SJCRH30 (cell line): ENCODE measurements at places on chromosomes 3 and 15.

GRCh38 chr3:184443831-184444230, 64.0 kb downstream of the CHRD start:
- peaks cover 1% of the 10 kb centered on the region; the same call in 1 of the 2 replicates for H3K4me1 ChIP-seq
- H3K36me3 ChIP-seq: no peaks in the 10 kb centered on the region
- no peak for DNase-seq
- H3K27me3 ChIP-seq: no peaks in the 10 kb centered on the region
- H3K27ac ChIP-seq: no peak overlapping the region

DNA sequence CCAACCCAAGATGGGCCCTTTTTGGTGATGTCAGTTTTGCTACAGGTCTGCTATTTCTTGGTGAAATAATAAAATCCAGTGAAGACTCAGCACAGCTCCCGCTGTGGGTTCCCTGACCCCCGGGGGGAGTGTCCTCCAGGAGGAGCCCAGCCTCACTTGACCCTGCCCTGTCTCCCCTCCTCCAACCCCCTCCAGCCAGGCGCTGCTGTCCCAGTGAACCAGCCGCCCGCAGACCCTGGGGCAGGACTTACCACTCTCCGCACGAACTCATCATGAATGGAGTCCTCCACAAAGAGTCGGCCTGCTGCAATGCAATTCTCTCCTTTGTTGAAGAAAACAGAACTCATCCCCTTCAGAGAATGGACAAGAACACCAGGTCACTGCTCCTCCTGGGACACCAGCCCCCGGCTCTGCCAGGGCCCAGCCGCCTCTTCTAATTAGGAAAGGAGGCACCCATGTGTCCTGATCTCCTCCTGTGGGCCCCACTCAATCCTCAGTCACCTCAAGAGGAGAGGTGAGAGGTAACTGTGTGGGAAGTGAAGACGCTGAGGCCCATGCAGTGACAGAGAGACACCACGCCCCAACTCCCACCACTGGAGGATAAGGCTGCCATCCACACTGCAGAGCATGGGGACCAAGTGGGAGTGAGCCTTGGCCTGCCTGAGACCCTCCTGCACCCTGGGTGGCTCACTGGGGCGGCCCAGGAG, 28.8 kb upstream of the SLC41A3 start:
- no peak overlapping the region for H3K4me3 ChIP-seq
- DNase-seq: no peak
- no peak overlapping the region for H3K27ac ChIP-seq
- H3K27me3 ChIP-seq: no peaks in the 10 kb centered on the region
- H3K36me3 ChIP-seq: no peaks in the 10 kb centered on the region
- peaks cover 9% of the 10 kb centered on the region for H3K4me1 ChIP-seq

GRCh38 chr15:68228971-68229385, 550 bp downstream of the CLN6 start:
- peaks cover 13% of the 10 kb centered on the region; the same call in 1 of the 2 replicates for H3K4me1 ChIP-seq
- H3K36me3 ChIP-seq: no peaks in the 10 kb centered on the region; the same call in 1 of the 2 replicates
- H3K27me3 ChIP-seq: no peaks in the 10 kb centered on the region
- peak overlapping the region; percentile 90 for H3K27ac ChIP-seq

- no peaks in the 10 kb centered on the region for H3K36me3 ChIP-seq
- peaks cover 13% of the 10 kb centered on the region for H3K4me1 ChIP-seq
- no peak overlapping the region for H3K27ac ChIP-seq
- no peaks in the 10 kb centered on the region for H3K27me3 ChIP-seq
These were observed 17.2 kb upstream of the B4GALT4 start for GRCh38 chr3:119257654-119258410.

- no peaks in the 10 kb centered on the region for H3K4me1 ChIP-seq
- no peaks in the 10 kb centered on the region for H3K36me3 ChIP-seq
- peaks cover 13% of the 10 kb centered on the region; the same call in 1 of the 2 replicates for H3K27me3 ChIP-seq
- H3K27ac ChIP-seq: no peak overlapping the region
- H3K4me3 ChIP-seq: no peak overlapping the region
These were observed 2.0 kb downstream of the DNAJB8 start for GRCh38 chr3:128464702-128465101.

GRCh38 chr3:59946401-59946800, 896.6 kb upstream of the CFAP20DC start:
- H3K4me1 ChIP-seq: no peaks in the 10 kb centered on the region
- no peak overlapping the region for H3K4me3 ChIP-seq
- no peaks in the 10 kb centered on the region for H3K27me3 ChIP-seq
- H3K36me3 ChIP-seq: no peaks in the 10 kb centered on the region
- DNase-seq: no peak

DNA sequence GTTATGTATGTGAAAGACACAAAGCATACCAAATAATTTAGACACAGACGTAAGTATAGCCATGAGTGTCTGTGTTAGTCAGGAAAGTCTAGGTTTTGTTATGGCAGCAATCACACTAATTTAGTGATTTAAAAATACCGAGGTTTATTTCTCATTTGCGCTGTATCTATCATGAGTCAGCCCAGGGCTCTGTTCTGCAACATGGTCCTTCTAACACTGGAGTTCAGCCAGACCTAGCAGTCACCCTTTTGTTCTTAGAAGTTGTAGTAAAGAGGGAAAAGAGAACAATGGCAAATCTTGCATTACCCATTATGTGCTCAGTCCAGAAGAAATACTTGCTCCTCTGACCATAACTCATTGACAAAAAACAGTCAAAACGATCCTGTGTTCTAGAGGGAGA, 311.5 kb downstream of the NLGN1 start:
- no peak overlapping the region for H3K4me3 ChIP-seq
- DNase-seq: no peak
- no peaks in the 10 kb centered on the region for H3K4me1 ChIP-seq
- no peaks in the 10 kb centered on the region for H3K36me3 ChIP-seq
- no peak overlapping the region for H3K27ac ChIP-seq

- peaks cover 15% of the 10 kb centered on the region for H3K4me1 ChIP-seq
- no peak overlapping the region for H3K27ac ChIP-seq
- no peak overlapping the region for H3K4me3 ChIP-seq
- no peak for DNase-seq
- no peaks in the 10 kb centered on the region for H3K36me3 ChIP-seq
These were observed 73.1 kb upstream of the SLC6A6 start for GRCh38 chr3:14329116-14329830.

- DNase-seq: no peak
- no peaks in the 10 kb centered on the region for H3K36me3 ChIP-seq
- peaks cover 7% of the 10 kb centered on the region; the same call in 1 of the 2 replicates for H3K27me3 ChIP-seq
- H3K4me1 ChIP-seq: no peaks in the 10 kb centered on the region
These were observed 15.0 kb upstream of the TM6SF1 start for GRCh38 chr15:83092309-83092976.

GRCh38 chr3:194100856-194101390, 35.0 kb upstream of the HES1 start:
- no peak for DNase-seq
- no peaks in the 10 kb centered on the region for H3K36me3 ChIP-seq
- H3K4me1 ChIP-seq: peaks cover 22% of the 10 kb centered on the region
- no peak overlapping the region for H3K27ac ChIP-seq
- no peak overlapping the region for H3K4me3 ChIP-seq

DNA sequence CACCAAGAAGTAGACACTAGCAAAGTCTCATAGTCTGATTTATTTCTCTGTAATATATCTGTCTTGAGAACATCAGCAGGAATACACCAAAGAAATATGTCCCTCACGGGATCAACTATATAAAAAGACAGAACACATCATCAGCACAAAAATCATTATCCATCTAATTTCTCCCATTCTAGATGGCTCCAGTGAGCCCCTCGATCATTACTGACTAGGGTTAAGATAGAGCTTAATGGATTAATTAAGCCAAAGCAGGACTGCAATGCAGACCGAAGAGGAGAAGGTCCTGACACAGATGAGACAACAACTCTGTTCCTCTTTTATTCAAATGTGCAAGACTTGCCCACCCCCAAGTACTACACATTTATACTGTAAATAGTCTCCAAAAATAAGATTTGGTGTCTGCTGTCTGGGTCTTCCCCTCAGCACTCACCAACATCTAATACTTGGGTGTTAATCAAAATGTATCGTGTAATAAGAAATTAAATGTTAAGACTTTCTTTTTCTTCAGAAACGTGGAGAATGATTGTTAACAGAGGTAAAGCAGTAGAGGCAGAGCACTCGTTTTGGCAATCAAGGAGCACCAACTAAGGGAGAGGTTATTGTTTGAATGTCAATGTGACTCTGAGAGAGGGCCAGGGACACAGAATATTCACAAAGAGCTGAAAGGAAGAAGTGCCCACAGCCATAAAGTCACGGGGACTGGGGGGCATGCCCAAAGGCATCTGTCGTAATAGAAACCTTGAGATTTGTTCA, 133.6 kb downstream of the TIGIT start:
- no peaks in the 10 kb centered on the region for H3K36me3 ChIP-seq
- H3K27me3 ChIP-seq: no peaks in the 10 kb centered on the region
- DNase-seq: no peak
- no peak overlapping the region for H3K27ac ChIP-seq

DNA sequence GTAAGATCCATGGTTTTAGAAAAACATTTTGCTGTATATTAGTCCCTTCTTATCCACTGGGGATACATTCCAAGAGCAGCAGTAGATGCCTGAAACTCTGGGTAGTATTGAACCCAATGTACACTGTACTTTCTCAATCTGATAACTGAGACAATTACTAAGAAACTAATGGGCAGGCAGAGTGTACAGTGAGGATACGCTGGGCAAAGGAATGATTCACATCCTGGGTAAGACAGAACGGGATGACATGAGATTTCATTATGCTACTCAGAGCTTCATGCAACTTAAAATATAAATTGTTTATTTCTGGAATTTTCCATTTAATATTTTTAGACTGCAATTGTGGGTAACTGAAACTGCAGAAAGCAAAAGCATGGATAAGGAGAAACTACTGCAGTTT, 46.2 kb upstream of the TEX55 start:
- no peaks in the 10 kb centered on the region for H3K4me1 ChIP-seq
- no peaks in the 10 kb centered on the region for H3K36me3 ChIP-seq
- no peaks in the 10 kb centered on the region for H3K27me3 ChIP-seq
- DNase-seq: no peak
- no peak overlapping the region for H3K4me3 ChIP-seq
- no peak overlapping the region for H3K27ac ChIP-seq

DNA sequence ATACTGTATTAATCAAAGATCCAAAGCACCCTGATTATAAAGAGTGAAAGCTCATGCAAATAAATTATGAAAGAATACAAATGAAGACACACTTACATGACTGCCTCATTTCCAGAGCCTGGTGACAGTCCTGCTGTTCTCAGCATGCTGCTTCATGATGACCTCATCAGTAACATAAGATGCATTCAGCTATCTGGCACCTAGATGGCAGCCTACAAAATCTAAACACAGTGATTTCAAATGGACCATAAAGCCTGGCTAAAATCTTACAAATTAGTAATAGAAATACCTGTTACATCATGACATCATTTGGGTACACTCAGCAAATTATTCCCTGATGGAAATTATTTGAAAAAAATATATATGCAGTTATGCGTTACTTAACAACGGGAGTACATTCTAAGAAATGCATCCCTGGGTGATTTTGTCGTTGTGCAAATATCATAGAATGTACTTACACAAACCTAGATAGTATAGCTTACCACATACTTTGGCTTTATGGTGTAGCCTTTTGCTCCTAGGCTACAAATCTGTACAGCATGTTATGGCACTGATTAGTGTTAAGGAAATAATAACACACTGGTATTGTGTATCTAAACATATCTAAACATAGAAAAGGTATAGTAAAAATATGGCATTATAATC, 207.2 kb downstream of the EPHA3 start:
- H3K27me3 ChIP-seq: no peaks in the 10 kb centered on the region
- H3K27ac ChIP-seq: no peak overlapping the region
- no peak overlapping the region for H3K4me3 ChIP-seq
- no peaks in the 10 kb centered on the region for H3K36me3 ChIP-seq
- DNase-seq: peak; percentile 49
- no peaks in the 10 kb centered on the region for H3K4me1 ChIP-seq

DNA sequence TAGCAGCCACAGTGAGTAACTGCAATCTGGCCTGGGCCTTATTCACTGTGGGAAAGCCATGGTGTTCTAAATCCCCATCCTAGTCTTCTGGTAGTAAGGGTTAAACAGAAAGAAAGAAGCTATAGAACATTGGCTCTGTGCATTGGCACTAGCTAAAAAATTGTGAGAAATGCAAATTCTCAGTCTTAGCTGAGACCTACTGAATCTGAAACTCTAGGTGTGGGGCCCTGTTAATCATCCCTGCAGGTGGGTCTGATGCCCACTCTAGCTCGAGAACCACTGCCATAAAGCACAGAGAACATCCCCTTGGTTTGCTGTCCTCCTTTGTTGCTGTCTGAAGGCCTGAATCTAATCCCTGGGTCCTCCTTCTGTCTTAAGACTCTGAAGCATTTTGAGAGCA, 59.3 kb downstream of the MEIS2 start:
- no peaks in the 10 kb centered on the region for H3K27me3 ChIP-seq
- H3K4me1 ChIP-seq: peaks cover 5% of the 10 kb centered on the region; the same call in 1 of the 2 replicates
- no peak overlapping the region for H3K27ac ChIP-seq
- peaks cover 6% of the 10 kb centered on the region for H3K36me3 ChIP-seq
- no peak for DNase-seq

DNA sequence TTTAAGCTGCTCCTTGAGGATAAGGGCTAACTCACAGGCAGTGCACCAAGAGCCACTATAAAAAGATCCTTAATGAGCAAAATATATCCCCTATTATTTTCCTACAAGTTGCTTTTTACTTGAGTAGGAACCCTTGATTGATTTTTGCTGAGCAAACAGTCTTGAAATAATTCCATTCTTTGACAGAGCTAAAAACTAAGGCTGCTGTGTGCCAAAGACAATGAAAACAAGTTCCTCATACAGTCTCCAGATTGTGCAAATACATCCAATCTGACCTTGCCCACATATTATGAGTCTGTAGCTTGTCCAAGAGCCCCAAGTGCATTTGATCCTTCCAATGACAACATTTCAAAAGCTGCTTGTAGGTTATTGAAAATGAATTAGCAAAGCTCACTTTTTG, 15.0 kb downstream of the PRKAR2A start:
- H3K27me3 ChIP-seq: no peaks in the 10 kb centered on the region
- no peak for DNase-seq
- peaks cover 4% of the 10 kb centered on the region; the same call in 1 of the 2 replicates for H3K36me3 ChIP-seq
- no peak overlapping the region for H3K27ac ChIP-seq

DNA sequence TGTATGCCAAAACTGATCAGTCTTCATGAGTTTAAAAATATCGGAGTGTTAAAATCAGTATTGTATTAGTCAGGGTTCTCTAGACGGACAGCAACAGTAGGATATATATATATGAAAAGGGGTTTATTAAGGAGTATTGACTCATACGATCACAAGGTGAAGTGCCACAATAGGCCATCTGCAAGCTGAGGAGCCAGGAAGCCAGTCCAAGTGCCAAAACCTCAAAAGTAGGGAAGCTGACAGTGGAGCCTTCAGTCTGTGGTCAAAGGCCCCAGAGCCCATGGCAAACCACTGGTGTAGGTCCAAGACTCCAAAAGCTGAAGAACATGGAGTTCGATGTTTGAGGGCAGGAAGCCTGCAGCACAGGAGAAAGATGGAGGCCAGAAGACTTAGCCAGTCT, 391.0 kb upstream of the CADM2 start:
- H3K27ac ChIP-seq: peak overlapping the region; percentile 32
- no peak overlapping the region for H3K4me3 ChIP-seq
- no peaks in the 10 kb centered on the region for H3K36me3 ChIP-seq
- no peaks in the 10 kb centered on the region for H3K27me3 ChIP-seq
- DNase-seq: peak; percentile 30

- no peak overlapping the region for H3K27ac ChIP-seq
- H3K36me3 ChIP-seq: no peaks in the 10 kb centered on the region
- no peak for DNase-seq
- H3K27me3 ChIP-seq: no peaks in the 10 kb centered on the region
- no peak overlapping the region for H3K4me3 ChIP-seq
These were observed 23.4 kb downstream of the PLA2G4D start for GRCh38 chr15:42070976-42071350.
